ENCODE measurements at places on chromosomes 2 and 18. TPM values are rescaled to one million over a fixed set of nuclear protein-coding genes. Genes with fewer than 3 reads are reported as not detected.

CD302 gene
- total RNA-seq = 1.8 TPM

TLX2 gene
- total RNA-seq = not detected

NOSTRIN gene
- total RNA-seq = 5.1 TPM

CFAP65 gene
- not detected for total RNA-seq

ORMDL1 gene
- total RNA-seq = 32.9 TPM

TAF4B gene
- total RNA-seq = 7.8 TPM

GNAL gene
- 0.23 TPM for total RNA-seq

TMEM198 gene
- 5.6 TPM for total RNA-seq

PKDCC gene
- 83.9 TPM for total RNA-seq

HAAO gene
- not detected for total RNA-seq

C2orf66 gene
- not detected for total RNA-seq

ANKRD53 gene
- not detected for total RNA-seq

FAM124B gene
- not detected for total RNA-seq

SCN3A gene
- total RNA-seq = not detected

MARS2 gene
- 16.1 TPM for total RNA-seq

DSEL gene
- 0.47 TPM for total RNA-seq

VIT gene
- total RNA-seq = not detected

MBP gene
- 27.4 TPM for total RNA-seq

TMEM17 gene
- total RNA-seq = 0.56 TPM

NCKAP5 gene
- total RNA-seq = 0.03 TPM

PSME4 gene
- 25.9 TPM for total RNA-seq

AGXT gene
- 1.6 TPM for total RNA-seq

DSG4 gene
- total RNA-seq = 0.38 TPM
